ENCODE measurements at places on chromosomes 2 and 18. TPM values are rescaled to one million over a fixed set of nuclear protein-coding genes. Genes with fewer than 3 reads are reported as not detected.
A peak's percentile ranks its signal among the peaks of the same experiment; 100 is the strongest.

DNA sequence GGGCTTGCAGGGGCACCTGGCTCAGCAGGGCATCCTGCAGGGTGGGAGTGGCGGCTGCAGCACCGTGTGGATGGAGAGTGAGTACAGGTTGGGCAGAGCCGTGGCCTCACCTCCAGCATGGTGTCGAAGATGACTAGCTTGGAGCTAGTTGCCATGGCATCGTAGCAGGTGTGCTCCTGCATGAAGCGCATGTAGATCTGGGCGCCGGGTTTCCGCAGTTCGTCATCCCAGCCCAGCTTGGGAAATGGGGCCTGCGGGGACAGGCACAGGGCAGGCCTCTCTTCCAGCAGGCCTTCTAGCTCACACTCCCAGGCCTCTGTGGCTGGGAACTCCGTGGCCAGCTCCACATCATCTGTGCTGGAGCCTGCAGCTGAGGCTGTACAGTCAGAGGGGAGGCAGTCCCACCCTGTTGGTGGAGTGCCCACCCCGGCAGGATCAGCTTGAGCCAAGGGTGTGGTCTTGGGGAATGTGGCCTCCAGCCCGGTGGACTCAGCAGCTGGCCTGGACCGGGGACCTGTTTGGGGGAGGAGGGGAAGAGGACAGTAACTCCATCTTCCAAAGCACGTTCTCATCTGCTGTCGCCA, 1.6 kb downstream of the PRKAG3 start:
- no peaks in the 10 kb centered on the region for H3K36me3 ChIP-seq
- H3K4me1 ChIP-seq: no peaks in the 10 kb centered on the region
- no peak overlapping the region for H3K27ac ChIP-seq
- no peak overlapping the region for H3K4me3 ChIP-seq
- H3K27me3 ChIP-seq: no peaks in the 10 kb centered on the region
- DNase-seq: no peak

- peak; percentile 28 for DNase-seq
- H3K36me3 ChIP-seq: no peaks in the 10 kb centered on the region
- no peak overlapping the region for H3K4me3 ChIP-seq
These were observed 9.9 kb downstream of the MYT1L start for GRCh38 chr2:2321200-2321540.

GRCh38 chr18:43982582-43982981, 698.1 kb upstream of the SETBP1 start:
- H3K36me3 ChIP-seq: no peaks in the 10 kb centered on the region
- H3K27ac ChIP-seq: no peak overlapping the region
- no peak overlapping the region for H3K4me3 ChIP-seq
- H3K27me3 ChIP-seq: no peaks in the 10 kb centered on the region

DNA sequence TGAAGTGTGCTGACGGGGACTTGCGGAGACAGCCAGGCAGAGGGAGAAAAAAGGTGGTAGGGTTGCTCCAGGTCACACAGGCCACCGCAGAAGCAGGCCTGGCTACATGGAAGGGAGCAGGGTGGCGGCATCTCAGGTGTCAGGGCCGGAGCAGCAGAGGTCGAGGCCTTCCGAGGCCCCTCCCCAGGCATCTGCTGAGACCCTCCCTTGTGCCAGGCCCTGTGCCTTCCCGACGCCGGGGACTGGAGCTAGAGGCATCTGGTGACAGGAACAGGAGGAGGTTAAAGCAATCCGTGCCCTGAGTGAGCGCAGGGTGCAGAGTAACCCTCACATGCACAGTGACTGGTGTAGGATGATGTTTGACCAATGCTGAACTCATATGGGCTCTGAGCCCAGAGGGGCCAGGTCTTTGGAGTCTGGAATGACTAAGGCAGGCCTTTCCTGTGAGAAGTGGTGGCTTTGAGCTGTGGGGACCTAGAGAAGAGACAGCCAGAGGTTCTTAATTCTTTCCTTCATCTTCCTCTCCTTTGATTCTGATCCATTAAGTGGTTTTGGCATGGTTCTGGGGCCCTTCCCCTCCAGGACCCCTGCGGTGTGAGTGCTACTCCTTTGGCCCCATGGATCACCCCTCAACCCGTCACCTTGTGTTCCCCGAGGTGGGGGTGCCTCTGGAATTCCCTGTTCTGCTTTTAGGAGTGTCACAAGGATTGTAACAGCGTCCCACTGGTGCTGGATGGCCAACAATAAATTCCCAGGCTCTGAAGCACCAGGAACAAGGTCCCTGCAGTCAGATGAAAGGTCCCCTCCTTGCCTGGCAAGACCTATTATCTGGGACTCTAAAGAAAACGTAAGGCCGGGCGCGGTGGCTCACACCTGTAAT, 72.1 kb downstream of the KLHL29 start:
- H3K36me3 ChIP-seq: no peaks in the 10 kb centered on the region
- H3K27me3 ChIP-seq: no peaks in the 10 kb centered on the region
- H3K27ac ChIP-seq: no peak overlapping the region

GRCh38 chr2:15732341-15733077, 140.8 kb downstream of the DDX1 start:
- H3K27ac ChIP-seq: no peak overlapping the region
- no peaks in the 10 kb centered on the region for H3K36me3 ChIP-seq
- H3K4me1 ChIP-seq: peaks cover 23% of the 10 kb centered on the region
- H3K27me3 ChIP-seq: no peaks in the 10 kb centered on the region
- no peak overlapping the region for H3K4me3 ChIP-seq

GRCh38 chr2:11016735-11017388, 105.1 kb downstream of the KCNF1 start:
- DNase-seq: peak; percentile 40
- no peak overlapping the region for H3K4me3 ChIP-seq
- H3K27me3 ChIP-seq: peaks cover 3% of the 10 kb centered on the region
- H3K4me1 ChIP-seq: no peaks in the 10 kb centered on the region
- H3K27ac ChIP-seq: no peak overlapping the region
- no peaks in the 10 kb centered on the region for H3K36me3 ChIP-seq

- no peaks in the 10 kb centered on the region for H3K27me3 ChIP-seq
- no peak overlapping the region for H3K27ac ChIP-seq
- peaks cover 7% of the 10 kb centered on the region for H3K4me1 ChIP-seq
- H3K4me3 ChIP-seq: no peak overlapping the region
- no peak for DNase-seq
- H3K36me3 ChIP-seq: no peaks in the 10 kb centered on the region
These were observed 36.1 kb downstream of the PSTPIP2 start for GRCh38 chr18:46035696-46036680.

DNA sequence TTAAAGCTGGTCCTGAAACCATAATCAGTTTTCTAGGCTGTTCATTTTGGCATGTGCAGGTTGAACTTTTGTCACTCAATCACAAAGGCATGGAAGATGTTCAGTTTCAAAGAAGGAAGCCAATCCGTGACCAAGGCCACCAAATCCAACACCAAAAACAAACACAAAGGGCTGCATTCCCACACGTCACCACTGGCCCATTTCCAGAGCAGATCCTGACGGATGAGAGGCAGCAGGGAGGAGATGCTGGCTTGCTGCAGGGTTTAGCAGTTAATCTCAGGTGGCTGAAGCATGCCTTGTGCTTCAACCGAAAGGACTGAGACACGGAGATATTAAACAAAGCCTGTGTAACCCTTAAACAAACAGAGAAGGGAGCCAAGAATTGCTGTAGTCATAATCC, 191.9 kb upstream of the CTAGE1 start:
- H3K36me3 ChIP-seq: no peaks in the 10 kb centered on the region
- peak; percentile 78 for DNase-seq
- no peak overlapping the region for H3K4me3 ChIP-seq
- H3K4me1 ChIP-seq: no peaks in the 10 kb centered on the region
- no peaks in the 10 kb centered on the region for H3K27me3 ChIP-seq
- H3K27ac ChIP-seq: peak overlapping the region; percentile 67

- no peak overlapping the region for H3K4me3 ChIP-seq
- peaks cover 6% of the 10 kb centered on the region for H3K4me1 ChIP-seq
- H3K27ac ChIP-seq: no peak overlapping the region
- H3K36me3 ChIP-seq: no peaks in the 10 kb centered on the region
These were observed 77.0 kb downstream of the NCAPH start for GRCh38 chr2:96412307-96413258.

DNA sequence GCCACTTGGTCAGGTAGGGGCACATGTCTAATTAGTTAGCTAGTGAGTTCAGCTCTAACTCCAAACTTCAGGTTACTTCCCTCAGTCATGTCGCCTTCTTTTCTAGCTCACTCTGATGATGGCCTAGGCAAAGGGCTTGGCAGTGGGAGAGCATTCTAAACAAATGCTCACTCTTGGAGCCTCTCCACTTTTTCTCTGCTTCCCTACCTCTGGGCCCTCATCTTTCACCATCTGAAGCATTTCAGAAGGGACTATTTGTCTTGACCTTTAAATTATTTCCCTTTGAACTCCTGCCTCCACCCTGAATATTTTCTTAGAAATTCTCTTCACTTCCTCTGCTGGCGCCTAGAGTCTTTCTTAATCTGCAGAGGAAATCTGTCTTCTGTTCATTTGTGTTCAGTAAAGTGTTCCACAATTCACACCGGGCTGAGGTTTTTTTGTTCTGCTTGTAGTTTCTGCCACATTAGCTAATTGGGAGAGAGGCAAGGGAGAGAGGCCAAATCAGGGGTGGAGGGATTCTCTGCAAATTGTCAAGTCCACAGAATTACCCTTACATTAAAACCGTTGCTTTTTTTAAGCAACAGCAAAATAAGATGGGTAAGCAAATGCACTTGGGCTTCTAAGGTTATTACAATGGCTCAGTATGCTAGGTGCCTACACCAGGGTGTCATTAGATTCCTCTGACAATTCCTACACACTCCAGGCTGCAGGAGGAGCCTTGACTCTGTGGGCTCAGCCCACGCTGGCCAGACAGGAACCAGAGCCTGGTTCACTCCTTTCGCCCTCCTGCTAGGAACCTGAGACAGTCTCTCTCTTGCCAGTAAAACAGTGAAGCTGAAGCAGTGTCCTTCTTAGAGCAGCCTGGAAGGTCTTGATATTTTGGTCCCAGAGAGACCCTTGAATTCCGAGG, 5.5 kb downstream of the MSGN1 start:
- H3K4me1 ChIP-seq: peaks cover 20% of the 10 kb centered on the region
- DNase-seq: peak; percentile 19
- H3K4me3 ChIP-seq: no peak overlapping the region
- no peaks in the 10 kb centered on the region for H3K36me3 ChIP-seq

DNA sequence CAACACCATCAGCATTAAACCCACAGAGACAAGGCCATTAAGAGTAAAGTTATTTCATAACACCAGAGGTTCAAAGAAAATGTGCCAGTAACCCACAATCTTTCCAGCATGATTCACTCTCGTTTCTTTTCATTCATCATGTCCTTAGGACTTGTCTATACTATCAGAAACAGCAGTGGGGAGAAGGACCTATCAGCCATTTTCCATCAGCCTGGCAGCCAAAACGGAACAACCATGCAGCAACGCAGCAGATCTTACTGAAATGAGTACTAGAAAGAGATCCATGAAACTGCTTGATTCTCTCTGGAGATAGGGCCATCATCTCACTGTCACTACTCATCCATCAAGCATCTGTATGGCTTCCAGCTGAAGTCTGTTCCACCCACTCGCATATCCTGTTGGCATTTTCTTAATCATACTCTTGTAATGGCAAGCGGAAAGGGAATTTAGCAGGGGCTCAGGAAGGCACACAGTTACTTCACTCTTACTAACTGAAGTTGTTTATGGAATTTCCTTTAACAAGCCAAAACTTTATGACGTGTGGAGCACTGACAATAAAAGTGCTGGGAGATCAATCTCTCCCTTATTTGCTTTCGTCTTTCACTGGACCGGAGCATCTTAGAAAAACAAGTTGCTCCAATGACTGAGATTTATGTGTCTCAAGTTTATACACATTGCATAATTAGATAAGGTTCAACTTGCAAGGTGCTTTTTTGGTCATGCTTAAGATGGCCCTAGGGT, 69.7 kb downstream of the EPHA4 start:
- no peak overlapping the region for H3K4me3 ChIP-seq
- DNase-seq: no peak
- H3K36me3 ChIP-seq: no peaks in the 10 kb centered on the region
- H3K27ac ChIP-seq: no peak overlapping the region

- H3K4me1 ChIP-seq: no peaks in the 10 kb centered on the region
- DNase-seq: no peak
- no peaks in the 10 kb centered on the region for H3K27me3 ChIP-seq
These were observed 253.7 kb upstream of the THUMPD2 start for GRCh38 chr2:40032650-40033319.

DNA sequence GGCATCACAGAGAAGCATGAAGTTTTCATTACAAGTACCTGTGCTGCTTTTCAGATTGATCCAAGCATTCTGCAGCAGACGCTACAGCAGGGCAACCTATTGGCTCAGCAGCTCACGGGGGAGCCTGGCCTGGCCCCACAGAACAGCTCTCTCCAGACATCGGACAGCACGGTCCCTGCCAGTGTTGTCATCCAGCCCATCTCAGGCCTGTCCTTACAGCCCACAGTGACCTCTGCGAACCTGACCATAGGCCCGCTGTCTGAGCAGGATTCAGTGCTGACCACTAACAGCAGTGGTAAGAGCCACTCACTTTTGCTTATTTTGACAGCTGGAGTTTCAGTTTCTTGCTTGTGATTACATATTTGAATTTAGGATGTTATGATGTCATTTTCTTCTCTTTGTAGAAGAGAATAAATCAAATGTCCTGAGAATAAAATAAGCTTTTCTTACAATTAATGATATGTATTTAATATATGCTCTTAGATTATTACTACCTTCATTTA, 104.9 kb downstream of the ZNF236 start:
- peaks cover 21% of the 10 kb centered on the region for H3K36me3 ChIP-seq
- no peak overlapping the region for H3K4me3 ChIP-seq
- H3K27ac ChIP-seq: no peak overlapping the region
- H3K4me1 ChIP-seq: no peaks in the 10 kb centered on the region
- no peaks in the 10 kb centered on the region for H3K27me3 ChIP-seq

GRCh38 chr2:46461011-46461674, 18.2 kb upstream of the TMEM247 start:
- peaks cover 30% of the 10 kb centered on the region for H3K4me1 ChIP-seq
- DNase-seq: peak; percentile 78
- no peak overlapping the region for H3K4me3 ChIP-seq
- no peaks in the 10 kb centered on the region for H3K36me3 ChIP-seq

DNA sequence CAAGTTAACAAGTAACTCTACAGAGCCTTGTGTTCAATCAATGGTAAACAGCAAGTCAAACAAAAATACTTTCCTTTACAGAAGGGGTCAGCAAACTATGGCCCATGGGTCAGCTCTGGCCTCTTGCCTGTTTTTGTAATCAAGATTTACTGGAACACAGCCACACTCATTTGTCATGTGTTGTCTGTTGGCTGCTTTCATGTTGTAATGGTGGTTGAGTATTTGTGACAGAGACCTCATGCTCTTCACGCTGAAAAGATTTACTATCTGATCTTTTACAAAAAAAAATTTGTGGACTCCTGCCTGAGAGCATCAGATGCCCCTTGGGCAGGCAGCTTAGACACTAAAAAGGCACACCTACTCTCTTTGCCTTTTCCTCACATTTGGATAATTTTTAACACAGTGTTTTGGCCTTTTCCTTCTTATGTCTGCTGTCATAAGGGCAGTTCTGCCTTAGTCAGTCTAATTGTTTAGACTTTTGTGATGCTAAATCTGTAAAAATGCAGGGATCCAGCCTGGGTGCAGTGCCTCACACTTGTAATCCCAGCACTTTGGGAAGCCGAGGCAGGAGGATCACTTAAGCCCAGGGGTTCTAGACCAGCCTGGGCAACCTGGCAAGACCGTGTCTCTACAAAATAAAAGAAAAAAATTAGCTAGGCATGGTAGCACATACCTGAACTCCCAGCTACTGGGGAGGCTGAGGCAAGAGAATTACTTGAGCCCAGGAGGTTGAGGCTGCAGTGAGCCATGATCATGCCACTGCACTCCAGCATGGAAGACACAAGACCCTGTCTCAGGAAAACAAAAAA, 18.3 kb downstream of the IL1B start:
- H3K4me1 ChIP-seq: peaks cover 16% of the 10 kb centered on the region
- peak; percentile 60 for DNase-seq
- no peak overlapping the region for H3K4me3 ChIP-seq
- no peaks in the 10 kb centered on the region for H3K36me3 ChIP-seq
- H3K27ac ChIP-seq: no peak overlapping the region

The C2orf78 gene
- not detected for total RNA-seq

The CD8A gene
- total RNA-seq: 1.1 TPM

The SDC1 gene
- 232 TPM for total RNA-seq

The CRYGC gene
- not detected for total RNA-seq

The FBXO41 gene
- 0.97 TPM for total RNA-seq

The TMEM37 gene
- 14.3 TPM for total RNA-seq

The TMEM169 gene
- total RNA-seq: 0.63 TPM
